ENCODE measurements at places on chromosomes 3 and 15.

- DNase-seq, result no peak
Observed at GRCh38 chr3:108826309-108827187, 4.0 kb downstream of the TRAT1 start.

- no peak for DNase-seq
Observed at GRCh38 chr3:71979175-71979574, 194.2 kb upstream of the PROK2 start.

DNA sequence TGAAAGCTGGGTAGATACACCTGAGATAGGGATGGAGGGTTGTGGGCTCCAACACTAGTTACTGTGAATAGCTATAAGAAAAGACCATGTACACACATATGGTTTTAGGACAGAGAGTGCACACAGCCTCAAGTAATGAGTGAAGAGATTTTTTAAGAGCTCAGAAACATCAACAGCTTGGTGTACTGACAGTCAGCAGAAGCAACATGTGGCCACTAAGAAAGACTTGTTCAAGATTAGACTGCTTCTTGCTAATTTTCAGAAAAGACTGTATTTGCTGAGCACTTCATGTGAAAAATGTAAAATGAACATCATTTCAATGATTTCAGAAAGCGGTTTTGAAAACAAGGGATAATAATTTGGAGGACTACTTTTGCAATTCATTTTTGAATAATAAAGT, 10.3 kb downstream of the ANKRD28 start:
- DNase-seq, result no peak

DNA sequence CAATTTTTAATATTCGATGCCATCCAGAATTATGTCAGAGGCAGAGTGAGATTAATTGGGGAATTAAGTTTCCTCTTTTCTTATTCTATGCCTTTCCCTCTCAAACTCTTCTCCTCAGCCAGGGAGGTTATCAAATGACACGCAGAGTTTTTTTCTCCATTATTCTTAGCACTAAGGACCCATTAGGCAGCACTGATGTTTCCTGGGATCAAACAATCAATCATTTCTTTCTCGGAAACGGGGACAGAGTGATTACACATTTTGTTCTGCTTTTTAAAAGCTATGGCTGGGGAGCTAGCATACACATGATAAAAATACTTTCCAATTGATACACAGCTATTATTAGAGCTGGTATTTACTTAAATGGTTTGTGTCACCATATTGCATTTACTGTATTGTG, 35.3 kb upstream of the PSMD6 start:
- no peak for DNase-seq

- no peak for DNase-seq
Observed at GRCh38 chr3:69219101-69219708, 96.8 kb upstream of the LMOD3 start.

DNA sequence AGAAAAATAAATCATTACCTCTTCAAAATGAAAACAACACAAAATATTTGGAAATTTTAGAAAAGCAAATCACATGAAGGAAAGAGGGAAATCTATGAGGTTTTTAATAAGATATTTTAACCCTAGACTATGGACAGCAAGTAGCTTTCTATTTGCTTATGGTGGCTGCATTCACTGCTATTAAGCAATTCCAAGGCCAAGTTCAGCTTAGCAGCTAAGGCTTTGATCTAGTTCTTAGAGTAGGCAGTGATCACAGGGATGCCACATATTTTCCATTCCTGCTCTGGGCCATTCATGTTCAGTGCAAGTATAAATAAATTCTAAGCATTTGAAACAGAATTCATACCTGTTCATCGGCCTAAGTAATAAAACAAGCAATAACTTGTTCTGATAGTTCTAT, 235.3 kb downstream of the CDIN1 start:
- DNase-seq, result no peak

DNA sequence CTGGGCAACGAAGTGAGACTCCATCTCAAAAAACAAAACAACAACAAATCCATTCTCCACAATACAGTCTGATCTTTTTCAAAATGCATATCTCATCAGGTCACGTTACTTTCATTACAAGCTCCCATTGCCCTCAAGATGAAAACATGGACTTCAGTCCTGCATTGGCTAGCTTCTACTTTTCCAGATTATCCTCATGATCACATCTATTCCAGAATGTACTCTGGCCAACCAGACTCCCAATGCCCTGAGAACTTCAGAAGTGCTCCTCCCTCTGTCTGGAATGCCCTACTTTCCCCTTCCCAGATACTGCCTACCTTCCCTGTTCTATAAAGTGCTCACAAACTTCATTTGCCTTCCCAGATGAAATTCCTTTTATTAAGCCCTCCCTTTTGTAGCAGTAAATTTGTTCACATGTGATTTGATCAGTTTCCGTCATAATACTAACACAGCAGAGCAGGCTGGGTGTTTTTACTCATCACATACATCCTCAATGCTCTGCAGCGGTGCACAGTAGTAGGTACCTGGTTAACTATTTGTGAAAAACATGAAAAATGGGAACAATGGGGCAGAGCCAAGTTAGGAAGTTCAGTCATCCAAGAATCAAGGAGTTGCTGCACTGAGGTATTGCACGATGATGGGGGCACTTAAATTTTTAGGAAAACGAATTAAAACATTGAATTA, 5.3 kb downstream of the RPL22L1 start:
- no peak for DNase-seq

DNA sequence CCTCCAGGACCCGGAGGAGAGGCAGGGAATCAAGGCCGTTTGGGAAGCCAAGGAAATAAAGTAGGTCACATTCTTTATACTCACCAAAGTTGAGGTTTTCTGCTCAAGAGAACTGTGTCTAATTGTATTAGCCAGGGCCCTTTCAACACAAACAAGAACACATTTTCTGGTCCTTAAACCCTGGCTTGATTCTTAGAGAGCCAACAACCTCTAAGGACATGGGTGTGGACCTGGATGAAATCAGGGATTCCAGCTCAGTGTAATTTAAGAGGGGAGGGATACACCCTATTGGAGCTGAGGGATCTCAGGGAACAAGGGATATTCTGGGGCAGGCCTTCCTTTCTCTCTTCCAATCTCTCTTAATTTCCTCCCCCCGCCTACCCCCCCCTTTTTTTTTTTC, 104.8 kb downstream of the COL6A6 start:
- DNase-seq, result no peak

DNA sequence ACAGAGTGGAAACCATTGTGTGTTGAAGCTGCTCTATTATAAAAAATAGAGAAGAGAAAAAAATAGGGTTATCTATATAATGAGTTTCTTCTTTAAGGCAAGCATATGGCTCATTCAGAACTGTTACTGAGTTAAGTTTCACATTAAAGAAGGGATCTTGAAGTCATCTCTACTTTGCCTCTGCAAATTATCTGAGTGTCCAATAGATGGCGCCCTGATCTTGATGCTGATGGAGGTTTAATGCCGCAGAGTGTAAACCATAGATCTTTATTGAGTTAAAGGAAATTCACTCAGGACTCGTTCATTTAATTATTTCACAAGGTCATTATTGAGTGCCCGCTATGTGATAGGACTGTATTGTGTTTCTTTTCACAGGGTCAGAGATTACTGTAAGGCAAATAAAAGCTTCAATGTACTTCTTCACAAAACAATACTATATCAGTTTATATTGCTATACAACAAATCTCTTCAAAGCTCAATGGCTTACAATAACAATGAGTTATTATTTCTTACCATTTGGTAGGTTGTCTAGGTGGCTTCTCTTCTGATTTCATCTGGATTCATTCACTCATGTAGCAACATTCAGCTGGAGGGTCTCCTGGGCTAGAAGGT, 171.4 kb downstream of the NSUN3 start:
- no peak for DNase-seq
